ENCODE measurements at places on chromosomes 6 and 20.

DNA sequence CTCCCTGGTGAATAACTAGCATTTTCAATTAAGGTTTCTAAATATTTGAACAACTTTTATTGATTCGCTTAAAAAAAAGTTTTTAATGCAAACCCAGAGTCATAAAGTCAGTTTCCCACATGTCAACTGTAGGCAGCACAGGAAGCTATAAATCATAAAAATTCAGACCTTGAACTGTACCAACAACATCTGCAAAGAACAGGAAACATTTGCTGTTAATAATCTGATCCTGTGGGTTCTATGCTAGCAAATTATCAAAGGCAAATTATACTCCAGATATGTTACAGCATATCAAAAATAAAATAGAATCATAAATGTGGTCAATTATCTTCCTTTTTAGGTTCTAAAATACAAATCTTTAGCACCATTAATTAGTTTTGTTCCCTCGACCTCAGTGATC, 16.6 kb upstream of the MAP7 start:
- H3K27me3 ChIP-seq, result no peaks in the 10 kb centered on the region
- peaks cover 45% of the 10 kb centered on the region for H3K4me1 ChIP-seq
- H3K4me3 ChIP-seq, result no peak overlapping the region
- H3K36me3 ChIP-seq, result no peaks in the 10 kb centered on the region

DNA sequence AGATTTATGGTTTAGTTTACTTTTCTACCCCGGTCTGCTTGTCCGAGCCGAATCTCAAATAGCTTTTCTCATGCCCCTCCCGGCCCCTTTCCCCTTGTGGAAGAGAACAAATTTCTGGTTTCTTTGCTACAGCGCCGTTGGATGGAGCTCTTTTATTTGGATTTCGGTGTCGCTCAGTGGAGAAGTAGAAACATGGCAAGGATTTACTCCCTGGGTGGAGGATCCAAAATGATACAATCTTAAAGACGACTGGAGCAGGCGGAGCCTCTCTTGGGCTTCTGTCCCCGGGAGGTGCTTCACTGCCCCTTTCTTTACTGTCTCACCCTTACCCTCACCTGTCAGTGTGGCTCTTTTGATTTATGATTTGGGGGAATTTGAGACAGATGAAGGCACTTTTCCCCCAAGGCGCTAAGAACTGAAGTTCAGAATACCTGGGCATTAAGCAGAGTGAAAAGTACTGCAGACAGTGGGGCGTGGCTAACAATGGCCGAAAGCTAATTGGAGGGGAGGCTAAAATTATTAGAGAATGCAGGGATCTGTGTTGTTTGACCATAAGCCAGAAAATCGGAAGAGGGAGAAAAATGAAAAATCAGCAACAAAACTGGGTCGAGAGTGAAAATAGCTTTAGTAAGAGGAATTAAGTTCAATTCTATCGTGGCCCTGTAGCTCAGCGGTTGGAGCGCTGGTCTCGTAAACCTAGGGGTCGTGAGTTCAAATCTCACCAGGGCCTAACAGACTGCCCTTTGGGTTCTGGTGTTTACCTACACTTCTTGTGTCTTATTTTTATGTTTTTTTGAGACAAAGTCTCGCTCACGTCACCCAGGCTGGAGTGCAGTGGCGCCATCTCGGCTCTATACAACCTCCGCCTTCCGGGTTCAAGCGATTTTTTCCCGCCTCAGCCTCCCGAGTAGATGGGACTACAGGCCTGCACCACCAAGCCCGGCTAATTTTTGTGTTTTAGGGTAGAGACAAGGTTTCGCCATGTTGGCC, 145.1 kb upstream of the ZNF184 start:
- H3K36me3 ChIP-seq, result no peaks in the 10 kb centered on the region
- DNase-seq, result no peak
- no peak overlapping the region for H3K27ac ChIP-seq
- no peak overlapping the region for H3K4me3 ChIP-seq
- H3K4me1 ChIP-seq, result no peaks in the 10 kb centered on the region

- no peaks in the 10 kb centered on the region for H3K36me3 ChIP-seq
- H3K4me1 ChIP-seq, result no peaks in the 10 kb centered on the region
- H3K4me3 ChIP-seq, result no peak overlapping the region
- no peaks in the 10 kb centered on the region for H3K27me3 ChIP-seq
Measured at GRCh38 chr20:1310506-1311190, 18.3 kb downstream of the SDCBP2 start.

- H3K4me3 ChIP-seq, result no peak overlapping the region
- no peak for DNase-seq
- H3K27me3 ChIP-seq, result no peaks in the 10 kb centered on the region
Measured at GRCh38 chr6:5786321-5786968, 220.3 kb downstream of the NRN1 start.

DNA sequence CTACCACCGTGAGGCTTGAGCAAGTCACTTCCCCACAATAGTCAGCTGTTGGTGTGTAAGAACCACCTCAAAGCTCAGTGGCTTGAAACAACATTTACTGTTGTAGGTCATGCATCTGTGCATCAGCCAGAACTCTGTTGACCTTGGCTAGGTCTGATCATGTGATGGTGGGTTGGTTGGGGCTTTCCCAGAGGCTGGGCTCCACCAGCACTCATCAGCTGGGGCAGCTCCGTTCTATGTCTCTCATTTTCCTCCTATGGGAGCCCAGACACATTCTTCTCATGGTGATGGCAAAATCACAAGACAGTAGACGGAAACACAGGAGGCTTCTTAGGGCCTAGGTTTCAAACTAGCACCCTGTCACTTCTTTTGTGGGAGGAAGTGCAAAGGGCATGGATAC, 42.8 kb upstream of the PSMF1 start:
- H3K4me1 ChIP-seq, result no peaks in the 10 kb centered on the region
- no peak for DNase-seq
- no peak overlapping the region for H3K4me3 ChIP-seq
- H3K27ac ChIP-seq, result no peak overlapping the region
- H3K36me3 ChIP-seq, result no peaks in the 10 kb centered on the region
- H3K27me3 ChIP-seq, result no peaks in the 10 kb centered on the region
